ENCODE measurements at places on chromosomes 3 and 15.

GRCh38 chr15:33395846-33396245 is 85.1 kb downstream of the RYR3 start:
- DNase-seq: no peak

DNA sequence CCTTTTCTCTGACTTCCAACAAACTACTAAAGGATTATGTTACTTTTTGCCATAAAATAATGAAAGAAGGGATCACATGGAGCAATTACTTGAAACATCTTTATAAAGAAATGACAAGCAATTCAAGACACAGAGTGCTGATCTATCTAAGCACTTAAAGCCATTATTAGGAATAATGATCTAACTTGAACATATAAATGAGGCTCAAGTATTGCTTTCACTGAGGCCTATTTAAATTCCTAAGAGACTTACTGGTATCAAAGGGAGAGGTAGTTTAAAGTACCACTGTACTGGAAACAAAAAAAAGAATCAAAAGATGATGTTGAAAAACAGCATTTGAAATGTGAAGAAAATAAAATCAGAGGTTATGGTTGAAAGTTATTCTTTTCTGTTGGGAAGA is 375.5 kb downstream of the PLCL2 start:
- DNase-seq: no peak

DNA sequence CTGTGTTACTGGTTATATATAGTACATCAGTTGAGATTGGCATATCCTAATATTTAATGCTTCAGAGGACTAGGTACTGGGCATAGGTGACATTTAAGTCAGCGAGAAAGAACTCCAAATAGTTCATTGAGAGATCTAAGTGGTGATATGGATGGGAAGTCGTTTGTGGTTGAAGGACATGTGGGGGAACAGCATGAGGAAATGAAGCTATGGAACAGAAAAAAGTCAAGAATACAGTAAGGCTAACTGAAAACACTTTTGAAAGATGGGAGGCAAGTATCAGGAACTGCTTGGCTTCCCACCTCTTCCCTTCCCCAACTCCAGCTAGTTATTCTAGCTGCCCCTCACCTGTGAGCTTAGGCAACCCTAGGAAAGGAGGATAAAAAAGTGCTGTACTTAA is 3.7 kb upstream of the MYO5A start:
- DNase-seq: no peak

DNA sequence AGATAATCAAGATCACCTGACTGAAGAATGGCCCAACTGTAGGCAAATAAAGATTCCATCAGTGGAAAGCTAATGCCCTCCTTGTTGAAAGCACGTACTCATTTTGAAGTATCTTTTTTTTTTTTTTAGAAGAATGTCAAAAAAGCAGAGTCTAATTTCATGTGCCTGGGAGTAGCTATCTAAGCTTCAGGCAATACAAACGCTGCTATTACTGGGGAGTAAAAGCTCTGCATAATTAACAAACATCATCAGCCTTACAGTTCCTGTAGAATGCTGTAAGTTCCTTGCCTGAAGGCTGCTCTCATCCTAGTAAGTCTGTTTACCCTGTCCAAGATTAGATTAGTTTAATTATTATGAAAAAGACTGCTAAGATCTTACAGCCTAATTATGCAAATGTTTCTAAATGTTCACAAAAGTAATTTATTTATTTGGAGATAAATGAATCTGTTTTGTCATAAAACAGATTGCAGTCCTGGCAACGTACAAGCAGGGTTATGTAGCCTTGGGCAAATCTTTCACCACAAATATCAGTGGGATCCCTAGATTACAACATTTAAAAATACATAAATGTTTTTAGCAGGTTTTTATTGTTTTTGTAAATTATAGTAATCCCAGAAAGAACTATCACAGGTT is 451.3 kb upstream of the AGTR1 start:
- no peak for DNase-seq

DNA sequence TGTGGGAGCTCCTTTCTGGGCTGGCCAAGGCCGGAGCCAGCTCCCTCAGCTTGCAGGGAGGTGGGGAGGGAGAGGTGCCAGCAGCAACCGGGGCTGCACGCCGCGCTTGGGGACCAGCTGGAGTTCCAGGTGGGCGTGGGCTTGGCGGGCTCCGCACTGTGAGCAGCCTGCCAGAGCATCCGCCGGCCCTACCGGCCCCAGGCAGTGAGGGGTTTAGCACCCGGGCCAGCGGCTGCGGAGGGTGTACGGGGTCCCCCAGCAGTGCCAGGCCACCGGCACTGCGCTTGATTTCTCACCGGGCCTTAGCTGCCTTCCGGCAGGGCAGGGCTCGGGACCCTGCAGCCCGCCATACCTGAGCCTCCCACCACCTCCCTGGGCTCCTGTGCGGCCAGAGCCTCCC is 651.0 kb upstream of the ARPP21 start:
- DNase-seq: no peak

- no peak for DNase-seq
Measured at GRCh38 chr3:142072816-142073215, 76.5 kb downstream of the TFDP2 start.

DNA sequence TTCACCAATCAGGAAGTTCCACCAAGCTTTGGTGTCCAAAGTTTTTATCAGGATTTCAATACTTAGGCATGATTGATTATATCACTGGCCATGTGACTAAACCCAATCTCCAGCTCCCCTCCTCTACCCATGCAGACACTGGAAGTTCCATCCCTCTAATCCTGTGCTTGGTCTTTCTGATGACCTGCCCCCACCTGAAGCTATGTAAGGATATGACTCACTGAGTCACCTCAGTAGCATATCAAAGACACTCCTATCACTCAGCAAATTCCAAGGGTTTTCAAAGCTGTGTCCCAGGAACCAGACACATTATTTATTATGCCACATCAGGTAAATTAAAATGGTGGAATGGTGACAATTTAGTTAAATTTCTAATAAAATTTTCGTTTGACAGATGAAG is 158.9 kb downstream of the TAFA4 start:
- no peak for DNase-seq

GRCh38 chr3:72839057-72839456 is 9.2 kb downstream of the SHQ1 start:
- DNase-seq: no peak

GRCh38 chr3:125287248-125287647 is 74.7 kb upstream of the SLC12A8 start:
- no peak for DNase-seq
